CD8-positive, alpha-beta memory T cell (primary cell): ENCODE measurements at places on chromosomes 2 and 18.

DNA sequence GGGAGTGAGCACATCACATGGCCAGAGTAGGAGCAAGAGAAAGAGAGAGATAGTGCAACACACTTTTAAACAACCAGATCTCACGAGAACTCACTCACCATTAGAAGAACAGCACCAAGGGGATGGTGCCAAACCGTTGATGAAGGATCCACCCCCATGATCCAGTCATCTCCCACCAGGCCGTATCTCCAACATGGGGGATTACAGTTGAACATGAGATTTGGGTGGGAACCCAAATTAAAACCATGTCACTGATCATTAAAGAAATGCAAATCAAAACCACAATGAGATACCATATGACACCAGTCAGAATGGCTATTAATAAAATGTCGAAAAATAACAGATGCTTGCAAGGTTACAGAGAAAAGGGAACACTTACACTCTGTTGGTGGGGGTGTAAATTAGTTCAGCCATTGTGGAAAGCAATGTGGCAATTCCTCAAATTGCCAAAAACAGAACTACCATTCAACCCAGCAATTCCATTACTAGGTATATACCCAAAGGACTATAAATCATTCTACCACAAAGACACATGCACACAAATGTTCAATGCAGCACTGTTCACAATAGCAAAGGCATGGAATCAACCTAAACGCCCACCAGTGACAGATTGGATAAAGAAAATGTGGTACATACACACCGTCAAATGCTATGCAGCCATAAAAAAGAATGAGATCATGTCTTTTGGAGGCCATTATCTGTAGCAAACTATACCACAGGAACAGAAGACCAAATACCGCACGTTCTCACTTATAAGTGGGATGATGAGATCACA, 137.1 kb downstream of the COL6A3 start:
- no peak for DNase-seq

DNA sequence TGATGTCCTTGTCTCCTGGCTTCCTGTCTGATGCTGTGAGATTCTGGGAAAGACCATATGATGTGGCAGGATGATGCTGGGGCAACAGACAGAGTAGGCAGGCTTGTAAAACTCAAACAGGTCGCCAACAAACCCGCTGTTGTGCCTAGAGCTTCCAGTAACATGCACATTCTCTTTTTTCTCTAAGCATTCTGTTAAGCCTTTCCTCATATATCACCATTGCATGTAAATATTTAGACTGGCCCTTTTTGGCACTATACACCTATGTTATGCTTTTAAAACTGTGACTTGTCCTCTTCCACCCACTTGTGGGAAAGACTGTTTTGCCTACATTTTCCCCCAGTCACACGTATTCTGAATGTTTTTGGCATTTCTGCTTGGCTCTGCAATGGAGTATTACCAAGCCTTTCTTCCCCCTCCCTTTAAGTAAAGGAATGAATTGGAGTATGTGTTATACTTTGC, 250.4 kb upstream of the TANK start:
- no peak for DNase-seq

GRCh38 chr2:149330127-149331022, at the start of gene LYPD6:
Gene LYPD6, plus strand, starts transcription at chr2:149330587. Its CDS starts 107,122 bp downstream, at chr2:149437709.
- DNase-seq, result no peak

DNA sequence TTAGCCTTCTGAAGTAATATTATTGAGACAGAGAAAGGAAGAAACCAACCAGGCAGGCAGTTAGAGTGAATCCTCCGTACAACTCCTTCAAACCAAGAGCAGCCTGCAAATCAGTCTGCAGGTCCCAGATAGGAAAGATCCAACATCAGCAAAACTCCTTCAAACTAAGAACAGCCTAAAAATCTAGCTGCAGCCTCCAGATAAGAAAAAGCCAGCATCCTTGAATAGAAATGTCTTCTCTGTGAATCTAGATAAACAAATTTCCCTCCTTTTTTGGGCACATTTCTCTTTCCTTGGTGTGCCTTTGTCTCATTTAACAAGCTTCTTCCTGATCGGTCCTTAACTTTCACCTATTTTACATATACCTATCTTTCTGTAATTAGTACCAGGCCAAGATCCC, 1004.6 kb upstream of the TMEFF2 start:
- no peak for DNase-seq

DNA sequence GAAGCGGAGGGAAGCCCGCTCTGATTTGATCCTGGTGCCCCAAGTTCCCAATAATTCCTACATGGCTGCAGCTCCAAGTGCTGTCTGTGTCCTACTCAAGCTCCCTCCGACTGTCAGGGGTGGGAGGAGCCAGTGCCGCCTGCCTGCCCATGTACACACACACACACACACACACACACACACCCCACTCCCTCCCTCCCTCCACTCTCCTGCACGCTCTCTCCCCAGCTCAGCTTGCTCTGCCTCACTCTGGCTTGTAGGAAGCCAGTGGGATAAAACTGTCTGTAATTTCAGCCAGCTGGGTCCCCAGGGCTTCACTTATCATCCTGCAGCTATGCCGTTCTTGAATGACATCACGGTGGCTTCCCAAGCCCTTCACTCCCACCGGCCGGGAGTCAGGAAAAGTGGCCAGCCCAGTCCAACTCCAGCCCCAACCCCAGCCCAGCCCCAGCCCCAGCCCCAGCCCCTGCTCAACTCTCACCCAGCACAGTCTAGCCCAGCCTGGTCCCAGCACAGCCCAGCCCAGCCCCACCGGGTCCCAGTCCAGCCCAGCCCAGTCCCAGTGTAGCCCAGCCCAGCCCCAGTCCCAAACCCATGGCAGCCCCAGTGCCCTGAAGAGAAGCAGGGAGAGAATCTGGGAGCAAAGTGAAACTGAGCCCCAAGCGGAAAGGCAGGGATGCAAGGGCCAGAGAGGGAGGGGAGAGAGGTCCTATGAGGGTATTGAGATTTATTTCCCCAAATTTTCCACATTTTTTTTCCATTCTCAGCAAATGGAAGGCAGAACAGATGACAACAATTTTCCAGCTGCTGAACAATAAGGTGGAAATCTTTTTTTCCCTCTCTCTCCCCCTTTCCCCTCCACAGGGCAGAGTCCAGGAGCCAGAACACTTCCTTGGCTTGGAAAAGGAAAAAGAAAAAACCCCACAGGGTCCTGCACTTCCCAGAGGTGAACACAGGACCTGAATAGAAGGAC, 144.0 kb downstream of the TNS1 start:
- no peak for DNase-seq

DNA sequence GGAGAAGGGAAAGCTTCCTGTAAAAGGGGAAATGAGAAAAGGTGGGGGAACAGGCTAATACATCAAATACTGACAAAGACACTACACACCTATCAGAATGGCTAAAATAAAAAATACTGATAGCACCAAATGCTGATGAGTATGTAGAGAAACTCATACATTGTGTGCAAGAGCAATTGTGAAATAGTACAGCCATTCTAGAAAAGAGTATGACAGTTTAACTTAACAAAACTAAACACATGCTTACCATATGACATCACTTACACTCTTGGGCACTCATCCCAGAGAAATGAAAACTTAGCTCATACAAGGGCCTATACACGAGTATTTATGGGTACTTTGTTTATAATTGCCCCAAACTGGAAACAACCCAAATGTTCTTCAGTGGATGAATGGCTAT, 53.4 kb downstream of the ZNF638 start:
- DNase-seq, result no peak

- DNase-seq, result no peak
Measured at GRCh38 chr2:54610700-54611099, 112.8 kb upstream of the EML6 start.

GRCh38 chr2:200773083-200773482, 38.6 kb upstream of the BZW1 start:
- no peak for DNase-seq

DNA sequence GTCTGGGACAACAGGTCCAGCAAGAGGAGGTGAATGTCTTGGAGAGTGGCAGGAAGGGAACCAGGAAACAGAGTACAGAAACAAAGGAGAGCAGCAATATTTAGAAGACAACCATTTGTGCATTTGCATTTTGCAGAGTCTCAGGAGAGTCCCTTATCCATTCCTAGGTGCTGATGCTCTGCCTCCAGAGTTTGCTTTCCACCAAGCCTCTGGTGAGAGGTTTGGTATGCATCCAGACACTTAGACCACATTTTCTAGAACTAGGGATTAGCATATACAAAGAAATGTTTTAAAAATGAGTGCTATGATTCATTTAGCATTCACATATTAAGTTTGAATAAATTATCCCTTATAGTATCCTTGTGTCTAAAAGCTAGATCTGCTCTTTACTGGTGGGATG, 18.5 kb upstream of the LRATD1 start:
- no peak for DNase-seq

GRCh38 chr2:102455061-102455670, 17.9 kb upstream of the SLC9A4 start:
- no peak for DNase-seq

DNA sequence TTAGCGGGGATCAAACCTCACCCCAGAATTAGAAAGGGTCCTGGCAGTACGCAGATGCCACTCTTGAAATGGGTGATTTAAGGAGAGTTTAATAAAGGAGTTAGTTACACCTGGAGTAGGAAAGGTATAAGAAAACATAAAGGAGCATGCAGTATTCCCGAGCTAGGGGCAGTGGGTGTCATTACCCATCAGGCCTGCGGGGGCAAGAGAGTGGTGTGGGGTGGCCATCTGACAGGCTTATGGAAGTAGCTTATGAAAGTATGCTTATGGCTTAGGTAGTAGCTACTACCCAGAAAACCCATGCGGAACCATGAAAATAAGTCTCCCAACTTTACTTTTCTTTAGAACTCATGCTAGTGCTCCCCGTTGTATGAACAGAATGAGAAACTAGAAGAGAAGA, 568.9 kb upstream of the ACVR2A start:
- no peak for DNase-seq

- DNase-seq, result no peak
Measured at GRCh38 chr2:84891355-84892010, 10.6 kb upstream of the TRABD2A start.

DNA sequence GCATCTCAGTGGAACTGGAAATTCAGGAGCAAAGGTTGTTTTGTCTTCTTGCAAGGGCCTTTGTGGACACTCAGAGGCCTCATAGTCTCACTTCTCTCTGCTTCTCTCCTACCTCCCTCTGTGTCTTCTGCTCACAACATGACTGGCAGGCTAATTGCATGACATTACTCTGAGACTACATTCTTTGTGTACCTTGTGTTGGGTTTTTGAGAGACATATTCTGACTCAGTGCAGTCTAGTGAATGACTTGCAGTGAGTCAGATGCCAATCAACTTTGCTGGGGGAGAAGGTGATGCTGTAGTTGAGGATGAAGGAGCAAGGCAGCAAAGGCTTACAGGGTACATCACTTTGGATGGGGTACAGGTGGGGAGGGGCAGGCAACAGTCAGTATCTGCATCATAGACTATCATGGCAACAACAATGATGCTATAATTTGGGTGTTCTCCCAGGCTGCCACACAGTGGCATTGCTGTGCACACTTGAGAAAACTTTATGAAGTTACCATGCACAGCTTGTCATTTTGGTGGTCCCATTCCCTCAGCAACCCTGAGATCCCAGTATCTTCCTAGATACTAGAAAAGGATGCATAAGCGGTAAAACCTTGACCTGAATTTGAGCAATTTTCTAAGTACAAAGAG, 69.3 kb upstream of the SLC16A14 start:
- no peak for DNase-seq

DNA sequence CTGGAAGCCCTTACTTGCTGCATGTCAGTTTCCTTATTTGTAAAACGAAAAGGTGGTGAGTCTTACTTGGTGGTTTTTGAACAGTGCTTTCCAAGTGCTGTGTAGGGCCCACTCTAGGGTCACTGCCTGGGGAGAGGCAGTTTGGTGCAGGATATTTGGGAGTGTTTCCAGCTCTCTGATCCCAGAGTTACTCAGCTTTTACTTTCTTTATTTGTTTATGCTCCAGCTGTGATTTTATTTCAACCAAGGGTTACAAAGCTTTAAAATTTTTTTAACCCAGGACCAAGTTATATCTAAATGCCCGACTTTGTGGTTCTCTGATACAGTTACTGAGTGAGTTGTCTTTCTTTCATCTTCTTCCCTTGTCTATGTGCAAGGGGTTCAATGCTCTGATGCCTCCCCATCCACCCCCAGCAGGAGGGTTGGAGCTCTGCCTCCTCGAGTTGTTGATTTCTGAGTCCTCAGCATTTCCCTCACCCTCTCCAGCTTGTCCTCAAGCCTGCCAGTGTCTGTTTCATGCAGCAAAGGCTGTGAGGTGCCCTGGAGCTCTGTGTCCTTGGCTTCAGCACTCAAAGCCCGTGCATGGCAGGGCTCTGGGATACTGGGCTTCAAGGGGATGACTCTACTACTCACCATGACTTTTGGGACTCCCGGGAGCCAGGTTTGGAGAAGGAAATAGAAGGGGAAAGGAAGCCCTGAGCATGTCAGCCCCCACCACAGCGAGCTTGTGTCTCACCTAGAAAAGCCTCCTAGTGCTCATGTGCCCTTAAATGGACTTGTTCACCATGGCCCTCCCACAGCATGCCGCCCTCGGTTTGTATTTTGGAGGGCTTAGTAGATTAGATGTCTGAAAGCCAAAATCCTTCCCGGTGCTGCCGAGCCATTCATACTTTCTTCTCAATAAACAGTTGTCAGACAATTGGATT, 236.8 kb downstream of the SETBP1 start:
- DNase-seq, result no peak

DNA sequence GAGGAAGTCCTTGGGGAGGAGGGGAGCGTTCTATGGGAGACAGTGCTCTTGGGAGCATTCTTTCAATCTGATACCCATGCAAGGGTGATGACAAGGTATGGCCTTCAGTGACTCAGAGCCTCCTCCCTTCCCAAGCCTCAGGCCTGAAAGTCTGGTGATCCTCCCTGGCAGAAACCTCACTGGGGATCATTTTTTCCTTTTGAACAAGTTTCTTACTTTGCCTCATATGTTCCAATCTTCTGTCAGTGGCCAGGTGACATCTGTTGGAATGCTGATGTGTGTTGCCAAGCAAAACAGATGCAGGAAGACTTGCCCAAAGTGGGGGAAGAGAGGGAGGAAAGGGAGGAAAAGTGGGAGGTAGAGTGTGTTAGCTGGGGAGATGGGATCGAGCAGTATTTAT, 224.8 kb downstream of the NEDD4L start:
- no peak for DNase-seq

DNA sequence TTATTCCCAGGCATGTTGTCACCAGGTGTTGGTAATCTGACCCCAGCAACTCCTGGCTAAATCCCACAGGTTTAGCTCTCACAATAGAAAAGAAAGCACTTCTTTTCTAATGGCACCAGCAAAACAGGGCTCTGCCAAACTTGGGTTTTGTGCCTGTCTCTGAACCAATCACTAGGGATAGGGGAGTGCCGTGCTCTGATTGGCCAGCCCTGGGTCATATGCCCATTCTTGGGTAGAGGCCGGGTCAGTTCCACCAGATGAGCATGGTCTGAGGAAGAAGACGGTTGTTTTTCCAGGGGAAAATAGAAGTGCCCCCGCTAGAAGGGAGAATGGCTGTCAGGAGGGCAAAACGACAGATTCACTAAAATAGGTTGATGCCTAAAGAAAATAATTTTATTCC, 14.7 kb downstream of the CDK15 start:
- DNase-seq, result no peak

- no peak for DNase-seq
Measured at GRCh38 chr2:136765256-136766072, at the start of gene THSD7B. Gene THSD7B, plus strand, starts transcription at chr2:136765545. Its CDS starts 116,634 bp downstream, at chr2:136882179.

- no peak for DNase-seq
Measured at GRCh38 chr18:40414155-40414754, 1540.8 kb upstream of the PIK3C3 start.
